ENCODE measurements at places on chromosomes 1 and 21. TPM values are rescaled to one million over a fixed set of nuclear protein-coding genes. Genes with fewer than 3 reads are reported as not detected.

DNA sequence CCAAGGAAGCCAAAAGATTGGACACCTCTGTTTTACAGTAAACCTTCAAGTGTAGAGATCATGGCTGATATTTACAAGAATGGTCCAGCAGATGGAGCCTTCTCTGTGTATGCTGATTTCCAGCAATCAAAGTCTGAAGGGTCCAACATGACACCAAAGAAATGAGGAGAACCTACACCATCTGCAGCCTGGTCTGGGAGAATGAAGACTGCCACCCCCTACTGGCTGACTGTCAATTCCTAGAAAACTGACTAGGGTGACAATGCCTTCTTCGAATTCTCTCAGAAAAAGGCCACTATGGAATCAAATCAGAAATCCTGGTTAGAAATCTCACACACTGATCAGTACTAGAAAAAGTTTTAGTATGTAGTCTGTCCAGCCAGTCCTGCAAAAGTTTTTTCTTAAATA, 83.3 kb downstream of the CDC42BPA start:
- DNase-seq = no peak

- no peak for DNase-seq
Observed at GRCh38 chr1:221522529-221522940, 219.4 kb downstream of the DUSP10 start.

DNA sequence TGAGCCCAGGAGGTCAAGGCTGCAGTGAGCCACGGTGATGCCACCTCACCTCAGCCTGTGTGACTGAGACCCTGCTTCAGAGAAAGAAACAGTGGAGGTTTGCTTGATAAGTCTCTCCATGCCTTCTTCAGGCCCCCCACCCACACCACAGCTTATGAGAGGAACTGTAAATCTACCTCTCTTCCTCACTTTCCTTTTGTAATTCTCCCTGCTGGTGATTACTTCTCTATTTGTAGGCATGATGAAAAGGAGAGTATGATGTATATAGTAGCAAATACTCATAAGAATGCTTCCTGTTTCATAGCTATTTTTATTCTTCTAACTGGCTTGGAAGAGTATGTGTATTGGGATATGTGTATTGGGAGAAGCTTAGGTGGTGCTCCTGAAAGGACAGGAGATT, 186.3 kb downstream of the VPS13D start:
- DNase-seq = no peak

MAP10 gene
- 1.4 TPM for total RNA-seq

- no peak for DNase-seq
Observed at GRCh38 chr1:171611306-171611705, 10.7 kb upstream of the MYOCOS start.

PROX1 gene
- total RNA-seq = 5.4 TPM

- no peak for DNase-seq
Observed at GRCh38 chr1:161139766-161140165, 7.3 kb upstream of the DEDD start.

- no peak for DNase-seq
Observed at GRCh38 chr1:91799159-91799558, 86.8 kb downstream of the TGFBR3 start.

DNA sequence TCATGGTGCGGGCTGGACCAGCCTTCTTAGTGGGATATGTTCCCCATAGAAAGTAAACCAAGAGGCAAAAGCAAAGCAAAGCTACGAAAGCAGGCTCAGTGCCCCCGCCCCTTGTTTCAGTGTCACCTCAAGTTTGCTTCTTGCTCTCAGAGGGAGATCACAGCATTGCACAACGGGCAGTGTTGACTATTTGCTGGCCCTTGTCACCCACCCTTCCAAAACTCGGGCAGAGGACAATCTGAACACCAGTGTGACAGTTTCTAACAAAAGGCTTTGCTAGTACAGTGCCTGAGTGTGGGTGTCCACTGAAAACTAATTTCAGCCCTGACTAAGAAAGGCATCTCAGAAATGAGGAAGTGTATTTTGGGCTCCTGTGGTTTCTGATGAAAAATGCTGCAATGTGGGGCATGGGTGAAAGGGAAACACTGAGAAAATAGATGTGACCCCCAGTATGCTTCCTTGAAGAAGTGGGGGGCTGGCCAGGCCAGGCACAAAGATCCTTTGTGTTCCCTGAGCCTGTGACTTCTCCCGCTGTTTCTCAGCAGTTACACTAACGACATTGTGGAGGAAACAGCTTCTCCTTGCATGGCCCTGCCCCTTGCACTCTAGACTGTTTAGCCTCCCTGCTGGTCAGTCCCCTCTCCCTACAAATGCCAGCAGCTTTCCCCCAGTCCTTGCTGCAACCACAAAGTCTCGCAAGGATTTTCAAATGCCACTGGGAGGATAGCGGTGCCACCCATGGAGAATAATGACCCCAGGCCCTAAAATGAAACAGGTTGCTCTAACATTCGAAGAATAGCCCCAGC, 33.3 kb upstream of the KCNE1 start:
- DNase-seq = peak; percentile 76

- no peak for DNase-seq
Observed at GRCh38 chr21:28961927-28962326, 30.8 kb downstream of the LTN1 start.

GRCh38 chr1:246761396-246761795, 37.2 kb downstream of the SCCPDH start:
- DNase-seq = no peak

DNA sequence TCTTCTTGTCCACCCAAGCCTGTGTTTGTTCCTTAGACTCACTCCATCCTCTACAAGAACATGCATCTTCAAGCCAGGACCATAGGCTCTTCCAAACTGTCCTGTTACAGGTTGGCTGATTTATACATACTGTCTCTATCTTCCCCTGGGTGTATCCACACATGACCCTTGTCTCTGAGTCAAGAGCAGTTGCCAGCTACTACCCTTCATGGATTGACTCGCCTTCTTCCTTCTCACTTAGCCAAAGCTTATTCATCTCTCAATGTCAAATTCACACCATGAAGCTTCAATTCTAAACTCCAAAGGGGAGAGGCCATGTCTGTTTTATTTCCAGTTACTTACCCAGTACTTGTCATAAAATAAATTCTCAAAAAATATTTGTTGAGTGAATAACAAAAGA, 64.1 kb upstream of the CACHD1 start:
- DNase-seq = no peak

GRCh38 chr1:100422065-100422464, 69.8 kb downstream of the CDC14A start:
- DNase-seq = no peak

GRCh38 chr1:14516974-14517840, 81.3 kb upstream of the KAZN start:
- DNase-seq = peak; percentile 73

GRCh38 chr1:43439781-43440180, 13.9 kb downstream of the HYI start:
- DNase-seq = no peak

GRCh38 chr1:78980511-78980910, 26.0 kb downstream of the ADGRL4 start:
- DNase-seq = no peak

DNA sequence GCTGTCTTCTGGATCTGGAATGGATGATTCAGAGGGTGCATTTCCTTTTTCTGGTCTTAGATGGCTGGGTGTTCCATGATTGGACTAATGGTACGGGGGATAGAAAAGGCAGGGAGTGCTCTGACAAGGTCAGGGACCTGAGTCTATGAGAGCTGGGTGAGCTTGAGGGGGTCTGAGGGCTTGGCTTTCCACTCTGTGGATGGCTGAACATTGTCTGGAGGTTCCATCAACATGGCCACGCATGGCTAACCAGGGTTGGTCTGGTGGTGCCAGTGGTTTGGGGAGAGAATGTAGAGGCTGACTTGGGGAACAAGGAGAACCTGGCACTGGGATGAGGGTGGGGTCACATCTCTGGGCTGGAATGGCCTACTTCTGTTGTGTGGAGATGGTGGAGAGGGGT, 41.5 kb upstream of the TSPAN2 start:
- DNase-seq = no peak

- DNase-seq = no peak
Observed at GRCh38 chr1:94284476-94284875, 47.1 kb upstream of the ARHGAP29 start.

DNA sequence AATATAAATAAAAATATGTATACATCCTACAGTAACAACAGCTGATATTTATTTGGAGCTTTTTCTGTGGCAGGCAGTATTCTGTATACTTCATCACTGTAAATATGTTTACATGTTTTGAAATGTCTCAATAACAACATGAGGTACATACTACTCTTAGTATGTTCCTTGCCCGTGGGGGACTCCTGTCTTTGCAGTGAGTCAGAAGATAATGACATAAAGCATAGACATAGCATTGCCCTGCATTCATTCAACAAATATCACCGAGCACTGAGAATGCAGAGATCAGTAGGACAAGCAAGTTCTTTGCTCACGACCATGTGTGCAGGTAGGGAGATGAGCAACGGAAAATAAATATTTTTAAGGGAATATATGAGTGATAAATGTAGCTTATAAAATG, 246.5 kb downstream of the LTN1 start:
- no peak for DNase-seq

- DNase-seq = no peak
Observed at GRCh38 chr1:171140956-171141687, 44.0 kb upstream of the FMO2 start.
